SW 1271 (cell line): ENCODE measurements at places on chromosomes 7 and 10.

GRCh38 chr7:24704311-24704710 lies 53.0 kb downstream of the GSDME start:
- DNase-seq: no peak

GRCh38 chr7:150396426-150396825 lies 17.3 kb downstream of the ZNF775 start:
- no peak for DNase-seq

DNA sequence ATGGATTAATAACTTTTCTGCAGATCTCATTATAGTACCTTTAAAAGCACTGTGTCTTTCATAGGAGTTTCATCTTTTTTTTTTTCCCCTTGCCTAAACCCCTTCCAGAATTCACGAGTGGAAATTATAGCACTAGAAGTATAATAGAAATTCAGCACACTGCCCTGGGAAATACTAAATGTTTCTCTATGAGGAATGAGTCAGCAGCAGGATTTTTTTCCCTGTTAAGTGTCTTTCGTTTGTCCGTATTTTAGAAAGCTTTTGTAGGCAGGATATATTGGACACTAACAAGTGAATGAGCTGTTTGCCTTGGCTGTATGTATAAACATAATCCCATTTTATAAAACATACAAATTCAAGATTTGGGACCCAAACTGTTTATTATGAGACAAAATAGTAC lies 105.8 kb downstream of the EXOC4 start:
- no peak for DNase-seq

- DNase-seq: no peak
These were observed 568 bp downstream of the PRSS2 start for GRCh38 chr7:142771353-142771723.

DNA sequence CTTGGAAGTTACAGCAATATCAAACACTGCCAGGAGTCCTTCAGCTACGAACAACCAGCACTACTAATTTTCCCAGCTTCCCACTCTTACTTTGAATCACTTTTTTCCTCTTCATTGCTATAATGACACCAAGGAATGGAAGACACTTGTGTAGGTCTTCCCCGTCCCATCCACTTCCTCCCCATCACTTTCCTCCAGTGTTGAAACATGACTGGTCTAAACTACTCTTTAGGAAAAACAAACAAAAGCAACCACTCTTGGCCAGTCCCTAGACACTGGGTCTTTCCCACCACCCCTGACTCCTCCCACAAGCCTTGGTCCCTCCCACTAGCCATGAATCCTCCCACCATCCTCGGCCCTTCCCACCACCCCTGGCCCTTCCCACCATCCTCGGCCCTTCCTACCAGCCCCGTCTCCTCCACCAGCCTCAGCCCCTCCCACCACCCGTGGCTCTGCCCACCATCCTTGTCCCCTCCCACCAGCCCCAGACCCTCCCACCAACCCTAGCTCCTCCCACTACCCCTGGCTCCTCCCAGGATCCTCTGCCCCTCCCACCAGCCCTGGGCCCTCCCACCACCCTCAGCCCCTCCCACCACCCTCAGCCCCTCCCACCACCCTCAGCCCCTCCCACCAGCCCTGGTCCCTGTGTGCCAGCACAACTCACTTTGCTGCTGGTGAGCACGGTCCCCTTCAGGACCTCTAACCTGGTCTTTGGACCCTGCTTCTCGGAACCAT lies 68.5 kb downstream of the CXCL12 start:
- no peak for DNase-seq

- no peak for DNase-seq
These were observed 89.6 kb downstream of the USP6NL start for GRCh38 chr10:11521860-11522259.

DNA sequence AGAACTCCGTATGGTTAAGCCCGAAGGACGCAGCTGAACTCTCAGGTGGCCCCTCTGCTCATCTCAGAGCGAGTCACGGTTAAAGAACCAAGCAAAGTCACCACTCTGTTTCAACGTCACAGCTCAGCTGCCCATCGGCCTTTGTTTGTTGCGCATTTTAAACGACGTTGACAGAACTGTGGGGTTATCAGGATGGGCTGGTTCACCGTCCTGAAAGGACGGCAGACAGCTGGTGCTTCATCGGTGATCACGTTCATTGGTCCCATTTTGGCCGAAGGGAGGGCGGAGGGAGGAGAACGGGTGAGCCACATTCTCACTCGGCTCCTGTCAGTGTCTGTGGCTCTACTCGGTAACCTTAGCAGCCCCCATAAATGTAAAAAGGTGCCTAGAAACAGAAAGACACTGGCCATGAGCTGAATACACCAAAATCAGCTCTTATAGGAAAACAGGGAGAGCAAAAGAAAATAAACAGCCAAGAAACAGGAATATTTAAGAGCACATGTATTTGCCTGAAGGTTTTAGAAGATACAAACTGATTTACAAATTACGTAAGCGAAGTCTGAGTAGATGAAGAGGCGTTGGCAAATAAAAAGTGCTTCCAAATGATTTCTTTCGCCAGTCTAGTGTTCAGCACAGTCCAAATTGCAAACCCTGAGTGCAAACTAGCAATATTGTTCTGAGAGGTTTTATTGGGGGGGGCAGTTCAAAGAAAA lies 8.4 kb downstream of the PRKAG2 start:
- DNase-seq: no peak

DNA sequence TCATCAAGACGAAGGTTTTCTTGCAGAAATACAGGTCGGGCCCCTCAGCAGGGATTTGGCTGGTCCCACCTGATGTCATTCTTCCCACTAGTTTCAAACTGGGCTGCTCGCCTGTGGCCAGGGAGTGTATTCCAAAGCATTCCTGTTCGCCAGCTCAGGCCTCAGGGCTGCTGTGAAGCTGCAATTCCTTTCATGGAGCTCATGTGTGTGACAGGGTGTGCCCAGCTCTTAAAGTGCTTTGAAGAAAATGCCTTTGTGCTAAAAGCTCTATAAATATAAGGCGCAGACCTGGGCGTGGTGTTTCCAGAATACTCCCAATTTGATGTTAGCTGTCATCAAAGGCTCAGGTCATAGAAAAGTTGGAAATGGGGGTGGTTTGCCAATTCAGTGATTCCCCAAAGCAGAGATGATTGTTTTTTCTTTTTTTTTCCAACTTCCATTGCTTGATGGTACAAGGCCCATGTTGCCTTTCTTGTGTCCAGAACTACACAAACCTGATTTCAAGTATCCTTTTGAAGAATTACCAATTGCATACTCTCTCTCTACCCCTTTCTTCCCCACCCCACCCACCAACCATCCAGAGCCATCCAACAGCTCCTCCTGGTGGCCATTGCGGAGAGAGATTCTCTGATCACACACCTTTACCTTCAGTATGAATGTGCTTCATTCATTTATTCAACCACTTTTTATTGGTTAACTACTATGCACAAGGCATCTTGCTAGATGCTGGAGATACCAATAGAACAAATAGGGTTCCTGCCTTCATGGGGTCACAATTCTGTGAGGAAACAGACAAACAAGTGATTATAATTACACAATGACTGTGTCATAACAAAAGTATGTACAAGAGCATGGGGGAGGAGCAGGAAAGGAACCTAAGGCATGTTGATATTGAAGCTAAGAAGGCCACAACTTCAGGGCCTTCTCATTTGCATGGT lies 297.3 kb upstream of the LYZL1 start:
- DNase-seq: peak; percentile 50

GRCh38 chr10:14383266-14383665 lies 52.5 kb upstream of the FRMD4A start:
- no peak for DNase-seq

- DNase-seq: no peak
These were observed 4.3 kb downstream of the ADCY1 start for GRCh38 chr7:45578467-45578866.

- DNase-seq: no peak
These were observed 91.9 kb upstream of the GATA3 start for GRCh38 chr10:7962592-7962991.

DNA sequence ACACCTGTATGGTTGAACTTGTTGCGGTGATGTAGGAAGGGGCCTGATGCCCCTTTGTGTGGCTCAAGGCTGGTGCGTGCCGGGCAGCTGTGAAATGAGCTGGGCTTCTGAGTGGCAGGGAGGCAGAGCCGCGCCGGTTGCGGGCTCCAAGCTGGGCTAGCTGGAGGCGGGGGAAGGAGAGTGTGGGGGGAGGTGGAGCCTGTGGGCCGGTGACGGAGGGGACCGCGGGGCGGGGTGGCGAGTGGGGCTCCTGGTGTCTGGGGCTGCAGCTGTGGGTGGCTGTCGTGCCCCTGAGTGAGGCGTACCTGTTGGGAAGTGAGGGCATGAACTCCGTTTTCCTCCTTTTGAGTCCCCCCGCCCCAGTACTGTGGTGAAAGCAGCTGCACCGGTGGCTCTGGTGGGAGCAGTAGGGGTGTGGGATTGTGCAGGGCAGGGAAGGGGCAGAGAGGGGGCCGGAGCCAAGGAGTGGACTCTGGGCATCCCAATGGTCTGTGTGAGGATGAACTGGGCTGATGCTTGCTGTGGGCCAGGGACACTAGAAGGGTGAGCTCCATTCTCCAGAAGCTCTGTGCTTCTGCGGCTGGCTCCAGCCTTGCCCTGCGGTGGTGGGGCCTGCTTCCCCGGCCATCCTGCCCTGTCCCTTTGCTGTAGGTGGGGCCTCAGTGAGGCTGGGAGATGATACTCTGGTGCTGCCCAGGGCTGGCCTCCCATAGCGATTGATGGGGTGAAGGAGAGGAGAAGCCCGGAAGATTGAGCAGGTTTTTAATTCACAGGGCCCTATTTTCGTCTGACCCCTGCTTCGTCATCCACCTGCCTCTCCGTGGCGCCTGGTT lies 41.7 kb downstream of the INPP5A start:
- DNase-seq: no peak

DNA sequence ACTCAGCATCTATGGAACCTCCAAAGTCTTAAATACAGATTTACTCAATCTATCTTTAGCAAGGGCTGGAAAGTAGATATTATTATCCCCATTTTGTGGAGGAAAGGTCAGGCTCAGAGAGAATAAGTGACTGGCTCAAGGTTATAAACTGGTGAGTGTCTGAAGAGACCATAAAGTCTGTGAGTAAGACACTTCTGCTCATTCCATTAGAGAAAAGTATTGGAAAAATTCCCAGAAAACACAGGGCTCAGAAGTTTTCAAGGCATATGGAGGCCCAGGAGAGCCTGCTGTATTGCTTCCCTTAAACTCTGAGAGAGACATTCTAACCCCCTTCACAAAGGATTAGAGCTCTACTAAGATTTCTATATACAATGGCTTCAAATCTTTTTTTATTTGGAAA lies 134.8 kb downstream of the PCDH15 start:
- DNase-seq: no peak

GRCh38 chr10:114925587-114926586 lies 12.1 kb upstream of the TRUB1 start:
- DNase-seq: peak; percentile 52

- DNase-seq: no peak
These were observed 984.8 kb upstream of the LRRTM3 start for GRCh38 chr10:65940816-65941662.
